ENCODE measurements at places on chromosomes 12 and 14.

- DNase-seq: peak; percentile 88
Measured at GRCh38 chr12:124914392-124915238, at the start of gene UBC. Gene UBC, minus strand, starts transcription at chr12:124914650. Its CDS starts 879 bp downstream, at chr12:124913771.

GRCh38 chr14:44405011-44405486 lies 102.0 kb downstream of the FSCB start:
- no peak for DNase-seq

GRCh38 chr14:105169776-105170655 lies 1.4 kb upstream of the JAG2 start:
- no peak for DNase-seq

GRCh38 chr12:100450735-100451134 lies 22.9 kb upstream of the NR1H4 start:
- no peak for DNase-seq

DNA sequence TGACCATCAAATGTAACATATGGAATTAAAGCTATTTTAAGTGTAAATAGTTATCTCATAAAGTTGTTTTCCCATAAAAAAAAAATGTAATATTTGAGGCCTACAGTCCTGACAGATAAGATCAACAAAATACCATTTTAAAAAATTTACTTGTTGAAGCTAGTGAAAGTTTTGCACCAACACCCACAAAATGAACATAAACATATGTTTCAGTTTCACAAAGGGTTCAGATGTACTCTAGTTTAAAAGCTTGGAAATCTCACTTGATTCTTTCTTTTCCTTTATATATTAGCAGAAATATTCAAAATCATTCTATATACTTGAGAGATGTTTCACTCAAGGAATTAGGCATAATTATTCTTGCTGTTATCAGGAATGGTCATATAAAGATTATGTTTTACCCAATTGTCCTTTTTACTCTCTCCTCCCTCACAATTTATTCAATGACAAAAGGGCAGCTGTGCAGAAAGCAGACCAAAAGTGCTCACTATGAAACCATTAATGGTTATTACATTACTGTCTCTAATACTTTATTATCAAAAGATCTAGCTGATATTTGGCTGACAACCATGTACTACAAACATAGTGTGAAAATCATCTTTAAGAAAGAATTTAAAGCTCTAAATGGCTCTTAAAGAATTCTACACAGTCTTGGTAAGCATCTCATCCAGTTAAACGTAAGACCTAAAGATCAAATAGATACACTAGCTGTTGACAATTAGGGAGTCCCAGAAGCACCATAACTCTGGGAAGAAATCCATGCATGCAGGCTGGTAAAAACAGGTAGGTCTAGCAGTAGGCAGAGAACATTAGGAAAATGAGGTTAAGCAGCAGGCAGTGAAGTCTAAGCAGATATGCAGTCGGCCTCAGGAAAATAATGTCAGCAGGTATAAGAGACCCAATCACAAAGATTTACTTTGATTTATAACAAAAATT lies 28.8 kb downstream of the KIF21A start:
- no peak for DNase-seq

- DNase-seq: no peak
Measured at GRCh38 chr14:37056473-37056872, 115.9 kb downstream of the SLC25A21 start.

DNA sequence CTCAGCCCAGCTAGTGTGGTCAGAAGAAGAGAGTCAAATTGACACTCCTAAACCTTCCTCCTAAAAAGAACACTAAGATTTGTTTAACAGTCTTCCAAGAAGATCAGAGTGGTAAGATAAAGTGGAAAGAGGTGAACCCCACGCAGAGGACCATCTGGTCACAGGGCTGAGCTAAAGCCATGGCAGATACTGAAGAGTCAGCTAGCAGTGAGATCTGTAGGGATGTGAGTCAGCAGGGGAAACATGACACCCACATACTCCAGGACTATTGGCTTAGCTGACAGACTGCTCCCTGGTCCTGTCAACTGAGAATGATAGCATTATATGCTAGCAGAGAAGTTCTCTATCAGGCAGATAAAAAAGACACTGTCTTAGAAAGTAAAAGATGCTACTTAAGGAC lies 269.4 kb upstream of the ALG10 start:
- DNase-seq: no peak

DNA sequence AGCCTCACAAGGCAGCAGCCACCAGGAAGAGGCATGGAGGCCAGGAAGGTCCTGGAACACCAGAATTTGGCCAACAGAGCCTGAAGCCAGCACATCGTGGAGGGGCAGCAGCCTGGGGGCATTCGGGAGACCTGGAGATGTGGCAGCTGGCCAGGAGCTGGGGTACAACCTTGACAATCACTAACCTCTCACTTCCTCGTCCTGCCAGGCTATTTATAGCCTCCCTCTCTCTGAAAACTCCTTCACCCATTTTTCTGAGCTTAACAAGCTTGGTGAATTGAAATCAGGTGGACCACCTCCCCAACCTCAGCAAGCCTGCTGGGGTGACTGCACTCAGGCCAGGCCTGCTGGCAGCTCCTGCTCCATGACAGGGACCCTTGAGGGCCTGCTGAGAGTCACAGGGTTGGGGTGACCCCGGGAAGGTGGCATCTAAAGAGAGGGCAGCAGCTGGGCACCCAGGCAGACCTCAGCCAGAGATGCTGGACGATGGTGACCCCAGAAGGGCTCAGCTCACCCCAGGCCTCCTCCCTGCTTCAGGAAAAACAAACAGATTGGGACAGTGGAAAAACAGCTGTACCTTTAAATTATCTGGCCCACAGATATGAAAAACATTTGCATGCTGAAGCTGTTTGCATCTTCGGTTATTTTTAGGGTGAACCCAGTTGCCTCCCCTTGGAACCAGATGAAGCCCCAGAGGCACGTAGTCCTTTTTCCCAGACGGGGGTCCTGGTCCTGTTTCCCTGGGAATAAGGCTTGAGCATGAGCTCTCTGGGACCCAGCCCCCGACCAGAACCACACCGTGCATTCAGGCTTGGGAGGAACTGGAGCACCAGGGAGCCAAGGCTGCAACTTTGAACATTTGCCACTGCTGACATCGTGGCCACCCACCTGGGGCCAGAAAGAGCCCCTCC lies 67.0 kb downstream of the PITPNM2 start:
- DNase-seq: peak; percentile 46

DNA sequence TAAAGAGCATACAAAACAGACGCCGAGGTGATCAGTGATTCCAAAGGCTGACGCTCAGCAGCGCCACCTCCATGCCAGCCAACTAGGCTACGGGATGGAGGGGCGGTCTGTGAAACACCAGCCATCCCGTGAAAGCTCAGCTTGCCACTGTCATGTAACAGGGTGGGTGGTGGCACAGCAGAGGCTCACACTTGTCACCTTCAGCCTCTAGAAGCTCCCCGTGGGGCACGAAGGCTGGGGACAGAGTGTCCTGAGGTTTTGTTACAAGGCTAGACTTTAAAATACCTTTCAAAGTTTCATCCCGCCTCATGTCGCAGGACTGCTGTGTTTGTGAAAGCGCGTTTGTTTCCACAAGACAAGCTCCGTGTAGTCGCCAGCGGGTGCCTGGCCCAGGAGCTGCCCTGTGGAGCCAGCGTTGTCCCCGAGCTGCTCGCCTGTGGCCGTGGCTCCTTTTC lies 20.7 kb downstream of the XRCC3 start:
- no peak for DNase-seq

DNA sequence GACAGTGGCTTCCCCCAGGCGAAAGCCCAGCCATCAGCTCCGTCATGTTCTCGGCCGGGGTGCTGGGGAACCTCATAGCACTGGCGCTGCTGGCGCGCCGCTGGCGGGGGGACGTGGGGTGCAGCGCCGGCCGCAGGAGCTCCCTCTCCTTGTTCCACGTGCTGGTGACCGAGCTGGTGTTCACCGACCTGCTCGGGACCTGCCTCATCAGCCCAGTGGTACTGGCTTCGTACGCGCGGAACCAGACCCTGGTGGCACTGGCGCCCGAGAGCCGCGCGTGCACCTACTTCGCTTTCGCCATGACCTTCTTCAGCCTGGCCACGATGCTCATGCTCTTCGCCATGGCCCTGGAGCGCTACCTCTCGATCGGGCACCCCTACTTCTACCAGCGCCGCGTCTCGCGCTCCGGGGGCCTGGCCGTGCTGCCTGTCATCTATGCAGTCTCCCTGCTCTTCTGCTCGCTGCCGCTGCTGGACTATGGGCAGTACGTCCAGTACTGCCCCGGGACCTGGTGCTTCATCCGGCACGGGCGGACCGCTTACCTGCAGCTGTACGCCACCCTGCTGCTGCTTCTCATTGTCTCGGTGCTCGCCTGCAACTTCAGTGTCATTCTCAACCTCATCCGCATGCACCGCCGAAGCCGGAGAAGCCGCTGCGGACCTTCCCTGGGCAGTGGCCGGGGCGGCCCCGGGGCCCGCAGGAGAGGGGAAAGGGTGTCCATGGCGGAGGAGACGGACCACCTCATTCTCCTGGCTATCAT lies 663 bp downstream of the PTGER2 start:
- DNase-seq: no peak

- no peak for DNase-seq
Measured at GRCh38 chr14:65462411-65462810, 49.9 kb downstream of the FUT8 start.

DNA sequence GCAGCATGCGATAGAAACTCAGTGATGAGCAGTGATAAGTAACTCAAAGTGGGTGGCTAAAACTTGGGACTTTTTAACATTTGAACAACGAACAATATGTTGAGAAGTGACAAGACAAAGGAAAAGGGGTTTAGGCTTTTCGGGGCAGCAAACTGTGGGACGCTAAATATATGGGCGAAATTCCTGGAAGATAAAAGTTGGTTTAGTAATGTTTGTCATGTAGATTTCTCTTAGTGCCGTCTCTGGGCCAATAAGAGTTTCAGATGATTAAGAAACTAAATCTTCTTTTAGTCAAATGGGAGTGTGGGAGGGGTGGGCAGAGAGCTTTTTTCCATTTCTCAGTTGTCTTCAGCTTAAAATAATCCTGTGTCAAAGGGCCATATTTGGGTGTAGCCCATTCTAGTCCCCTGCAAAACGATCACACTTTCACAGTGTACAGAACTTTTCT lies 41.7 kb upstream of the FUT8 start:
- no peak for DNase-seq

- no peak for DNase-seq
Measured at GRCh38 chr12:47754126-47754525, 4.6 kb downstream of the RAPGEF3 start.

GRCh38 chr12:121812320-121812871 lies 8.6 kb downstream of the SETD1B start:
- DNase-seq: no peak

DNA sequence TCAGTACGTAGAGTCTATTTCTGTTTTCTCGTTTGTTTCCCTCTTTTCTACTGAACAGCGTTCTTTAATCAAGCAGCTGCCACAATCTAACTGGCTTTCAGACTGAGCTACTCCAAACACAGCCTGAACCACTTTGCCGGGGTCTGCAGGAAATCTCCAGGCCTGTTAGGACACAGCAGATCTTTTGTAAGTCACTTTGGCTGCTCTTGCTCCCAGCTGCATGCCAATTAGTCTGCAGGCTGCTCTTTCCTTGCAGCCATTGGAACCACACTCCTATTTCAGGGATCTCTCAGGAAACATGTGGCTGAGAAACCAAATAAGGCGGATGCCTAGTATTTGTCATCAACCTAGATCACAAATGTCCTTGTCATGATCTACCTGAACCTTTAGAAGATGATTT lies 73.6 kb downstream of the TMTC1 start:
- DNase-seq: no peak

- DNase-seq: no peak
Measured at GRCh38 chr14:52951681-52952554, 1.1 kb upstream of the FERMT2 start.

DNA sequence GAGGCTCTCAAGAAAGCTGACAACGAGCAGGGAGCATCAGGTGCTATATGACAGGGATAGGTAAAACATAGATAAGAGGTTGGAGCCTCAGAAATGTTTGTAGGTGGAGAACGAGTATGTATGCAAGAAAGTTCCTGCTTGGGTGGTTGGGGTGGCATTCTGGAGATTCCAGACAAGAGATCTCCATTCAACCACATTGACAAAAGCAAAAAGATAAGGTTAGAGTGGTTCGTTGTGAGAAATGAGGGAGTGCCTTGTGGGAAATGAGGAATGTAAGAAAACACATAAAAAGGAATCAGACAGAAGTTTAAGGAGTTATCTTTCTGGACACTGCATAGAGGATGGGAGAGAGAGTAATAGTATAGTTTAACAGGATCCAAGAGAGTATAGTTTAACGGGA lies 290.3 kb downstream of the DPF3 start:
- DNase-seq: no peak

GRCh38 chr14:82094829-82095345 lies 561.2 kb upstream of the SEL1L start:
- no peak for DNase-seq
